ENCODE measurements at places on chromosomes 12 and 14. TPM values are rescaled to one million over a fixed set of nuclear protein-coding genes. Genes with fewer than 3 reads are reported as not detected.

PCNX4 gene
- total RNA-seq = 28.3 TPM

PTPRO gene
- 1.4 TPM for total RNA-seq

ZBTB1 gene
- 43.9 TPM for total RNA-seq

KSR2 gene
- not detected for total RNA-seq

HEATR5A gene
- total RNA-seq = 10.8 TPM

- peak; percentile 73 for DNase-seq
- H3K4me1 ChIP-seq = peaks cover 51% of the 10 kb centered on the region
Measured at GRCh38 chr14:24605435-24606190, 3.9 kb downstream of the GZMH start.

- H3K4me3 ChIP-seq = no peak overlapping the region
- no peaks in the 10 kb centered on the region for H3K27me3 ChIP-seq
- H3K4me1 ChIP-seq = no peaks in the 10 kb centered on the region
- DNase-seq = no peak
- no peak overlapping the region for H3K27ac ChIP-seq
Measured at GRCh38 chr14:74521756-74522155, 28.2 kb downstream of the ISCA2 start.

LRRC43 gene
- 0.23 TPM for total RNA-seq

SLC7A8 gene
- 2.8 TPM for total RNA-seq

CLEC7A gene
- not detected for total RNA-seq

CACNA2D4 gene
- 3.8 TPM for total RNA-seq

ADAMTS20 gene
- not detected for total RNA-seq

DNA sequence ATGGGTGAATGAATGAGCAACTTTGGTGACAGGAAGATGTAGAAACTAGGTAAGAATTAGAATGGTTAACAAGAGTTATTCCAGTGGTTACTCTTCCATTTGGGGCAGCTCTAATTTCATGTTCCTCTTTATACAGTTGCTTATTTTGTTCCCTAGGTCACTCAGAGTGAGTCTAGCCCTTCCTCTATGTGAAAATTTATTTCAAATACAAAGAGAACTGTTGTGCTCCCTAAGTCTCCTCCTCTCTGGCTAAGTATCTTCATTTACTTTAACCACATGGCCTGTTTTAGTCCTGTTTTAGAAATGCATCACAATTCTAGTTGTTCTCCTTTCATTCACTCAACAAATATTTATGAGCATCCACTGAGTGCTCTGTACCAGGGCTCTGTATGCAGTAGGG, 51.1 kb upstream of the HIF1A start:
- DNase-seq = no peak
- H3K4me1 ChIP-seq = peaks cover 17% of the 10 kb centered on the region
- H3K36me3 ChIP-seq = peaks cover 1% of the 10 kb centered on the region
- no peak overlapping the region for H3K4me3 ChIP-seq
- no peaks in the 10 kb centered on the region for H3K27me3 ChIP-seq

DNA sequence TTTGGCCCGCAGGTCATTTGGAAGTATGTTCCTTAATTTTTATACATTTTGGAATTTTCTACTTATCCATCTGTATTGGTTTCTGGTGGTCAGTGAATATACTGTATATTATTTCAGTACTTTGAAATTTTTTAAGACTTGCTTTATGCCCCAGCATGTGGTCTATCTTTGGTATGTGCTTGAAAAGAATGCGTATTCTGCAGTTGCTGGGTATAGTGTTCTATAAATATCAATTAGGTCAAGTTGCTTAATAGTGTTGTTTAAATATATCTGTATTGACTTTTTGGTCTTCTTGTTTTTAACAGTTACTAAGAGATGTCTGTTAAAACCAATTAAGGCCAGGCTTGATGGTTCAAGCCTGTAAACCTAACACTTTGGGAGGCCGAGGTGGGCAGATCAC, 21.7 kb upstream of the SIX1 start:
- no peak overlapping the region for H3K4me3 ChIP-seq
- no peaks in the 10 kb centered on the region for H3K36me3 ChIP-seq
- no peak for DNase-seq
- H3K4me1 ChIP-seq = no peaks in the 10 kb centered on the region
- peaks cover 12% of the 10 kb centered on the region for H3K27me3 ChIP-seq

GRCh38 chr12:64450711-64451486, 1.0 kb upstream of the TBK1 start:
- peak overlapping the region; percentile 93 for H3K4me3 ChIP-seq
- H3K27me3 ChIP-seq = no peaks in the 10 kb centered on the region
- peaks cover 34% of the 10 kb centered on the region for H3K4me1 ChIP-seq
- no peak for DNase-seq
- H3K36me3 ChIP-seq = peaks cover 22% of the 10 kb centered on the region
- H3K27ac ChIP-seq = peak overlapping the region; percentile 89

DNA sequence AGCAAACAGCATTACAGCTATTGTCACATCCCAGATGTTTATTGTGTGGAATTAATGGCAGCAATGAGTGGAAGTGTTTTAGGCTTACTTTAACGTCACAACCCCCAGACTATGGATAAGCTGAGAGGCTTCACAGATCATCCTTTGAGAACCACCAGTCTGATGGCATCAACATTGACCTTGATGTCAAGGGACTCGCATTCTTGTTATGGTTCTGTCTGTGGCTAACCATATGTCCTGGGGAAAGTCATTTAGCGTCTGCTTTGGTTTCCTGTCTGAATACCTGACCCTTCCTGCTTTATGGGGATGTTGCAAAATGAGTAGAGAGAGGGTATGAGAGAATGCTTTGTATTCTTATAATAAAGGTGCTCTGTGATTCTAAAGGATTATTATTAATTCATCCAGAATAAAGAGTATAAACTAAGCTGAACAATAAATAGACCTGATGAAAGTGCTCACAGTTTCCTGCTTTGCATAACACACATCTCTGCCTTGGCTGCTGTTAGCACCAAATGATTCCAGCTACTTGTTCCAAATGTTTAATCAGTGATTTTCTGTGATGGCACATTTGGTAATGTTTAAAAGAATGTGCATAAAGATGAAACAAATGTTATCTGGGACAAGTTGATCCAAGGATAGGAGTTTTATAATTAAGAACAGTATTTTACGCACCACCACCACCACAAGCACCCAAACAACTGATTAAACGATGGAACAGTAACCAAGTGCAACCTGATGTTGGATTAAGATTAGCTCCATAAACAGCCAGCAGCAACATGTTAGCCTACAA, 116.9 kb upstream of the LRIG3 start:
- H3K27ac ChIP-seq = no peak overlapping the region
- no peaks in the 10 kb centered on the region for H3K27me3 ChIP-seq
- H3K36me3 ChIP-seq = no peaks in the 10 kb centered on the region
- H3K4me3 ChIP-seq = no peak overlapping the region

ITPR2 gene
- 27.3 TPM for total RNA-seq

- H3K4me1 ChIP-seq = peaks cover 3% of the 10 kb centered on the region
- H3K36me3 ChIP-seq = peaks cover 45% of the 10 kb centered on the region
- no peaks in the 10 kb centered on the region for H3K27me3 ChIP-seq
- no peak overlapping the region for H3K4me3 ChIP-seq
Measured at GRCh38 chr12:118145798-118146156, 9.9 kb downstream of the PEBP1 start.

GRCh38 chr14:88212691-88213090, 110.4 kb downstream of the KCNK10 start:
- no peak for DNase-seq
- no peak overlapping the region for H3K4me3 ChIP-seq
- H3K27me3 ChIP-seq = peaks cover 16% of the 10 kb centered on the region

GRCh38 chr12:51751661-51752060, 96.9 kb downstream of the FIGNL2 start:
- no peak overlapping the region for H3K27ac ChIP-seq
- no peaks in the 10 kb centered on the region for H3K27me3 ChIP-seq
- no peak for DNase-seq
- H3K4me3 ChIP-seq = no peak overlapping the region
- no peaks in the 10 kb centered on the region for H3K36me3 ChIP-seq

GRCh38 chr12:108629824-108630476, 3.7 kb downstream of the SELPLG start:
- peak overlapping the region; percentile 97 for H3K27ac ChIP-seq
- DNase-seq = peak; percentile 69
- H3K4me1 ChIP-seq = peaks cover 68% of the 10 kb centered on the region
- no peaks in the 10 kb centered on the region for H3K27me3 ChIP-seq
